Esophagus squamous epithelium (tissue), 5 donors: ENCODE measurements at places on chromosomes 4 and X.

- no peak for DNase-seq
Observed at GRCh38 chr4:105022811-105023667, 123.6 kb upstream of the TET2 start.

DNA sequence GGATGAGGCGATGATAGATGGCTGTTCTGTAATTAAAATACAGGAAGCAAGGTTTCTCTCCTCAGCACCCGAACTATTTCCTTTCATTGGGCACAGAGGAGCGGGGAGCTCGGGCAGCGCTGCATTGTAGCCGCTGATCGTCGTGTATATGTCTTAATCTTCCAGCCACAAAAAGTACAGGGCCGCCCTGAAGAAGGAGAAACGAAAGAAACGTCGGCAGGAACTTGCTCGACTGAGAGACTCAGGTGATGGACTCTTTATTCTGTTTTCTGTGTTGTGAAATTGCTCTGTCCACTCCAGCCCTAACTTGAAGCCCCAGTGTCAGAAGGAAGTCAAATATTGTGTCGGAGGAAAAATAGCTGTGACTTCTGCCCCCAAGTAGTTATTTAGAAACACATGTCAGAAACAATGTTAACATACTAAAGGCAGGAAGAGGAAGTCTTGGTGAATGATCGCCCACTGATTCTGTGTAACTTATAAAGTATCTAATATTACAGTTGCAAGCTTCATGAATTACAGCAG, 546 bp downstream of the ZRSR2 start:
- no peak for DNase-seq

GRCh38 chrX:97898798-97899197, 1015.1 kb downstream of the RPA4 start:
- no peak for DNase-seq

DNA sequence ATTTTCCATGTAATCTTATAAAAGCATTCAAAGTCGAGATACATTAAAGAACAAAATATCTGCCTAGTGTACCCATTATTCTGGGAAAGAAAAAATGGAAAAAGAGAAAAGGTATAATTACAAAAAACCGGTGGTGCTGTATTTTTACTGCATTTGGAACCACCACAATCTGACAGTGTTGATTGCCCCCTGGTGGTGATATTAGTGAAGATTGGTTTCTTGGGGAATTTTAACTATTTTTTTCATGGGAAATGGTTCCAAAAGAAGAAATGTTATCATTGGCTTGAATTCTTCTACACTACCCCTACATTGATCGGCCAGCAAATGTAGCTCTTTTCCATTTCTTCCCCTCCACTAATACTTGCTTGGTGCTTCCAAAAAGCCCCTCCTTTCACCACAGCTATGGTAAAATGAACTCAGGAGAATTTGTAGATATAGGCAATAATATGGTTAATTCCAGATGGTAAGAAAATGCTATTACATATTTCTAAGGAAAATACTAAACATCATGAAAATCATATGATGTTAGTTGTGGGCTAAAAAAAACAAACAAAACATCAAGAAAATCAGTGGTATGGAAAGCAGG, 50.0 kb downstream of the COX18 start:
- DNase-seq, result no peak

GRCh38 chr4:96646146-96646545, 806.3 kb downstream of the PDHA2 start:
- no peak for DNase-seq

DNA sequence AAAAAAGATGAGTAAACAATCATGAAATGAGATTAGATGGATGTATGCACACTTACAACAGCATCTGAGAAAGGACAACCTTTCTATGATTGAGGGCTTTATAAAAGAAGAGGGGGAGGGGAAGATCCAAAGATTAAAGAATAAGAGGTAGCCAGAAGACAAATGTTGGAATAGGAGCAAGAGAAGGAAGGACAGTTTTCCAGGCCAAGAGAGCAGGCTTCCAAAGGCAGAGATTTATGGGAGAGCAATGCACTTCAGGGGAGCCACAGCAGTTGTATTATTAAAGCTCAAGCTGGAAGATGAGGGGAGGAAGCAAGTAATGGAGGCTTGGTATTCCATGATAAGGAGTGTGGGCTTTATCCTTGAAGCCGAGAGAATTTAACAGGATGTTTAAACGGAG, 110.3 kb upstream of the PTPN13 start:
- DNase-seq, result no peak

GRCh38 chr4:69743476-69744156, 16.8 kb downstream of the SULT1B1 start:
- no peak for DNase-seq

GRCh38 chr4:113444386-113444785, 317.2 kb downstream of the CAMK2D start:
- DNase-seq, result no peak

DNA sequence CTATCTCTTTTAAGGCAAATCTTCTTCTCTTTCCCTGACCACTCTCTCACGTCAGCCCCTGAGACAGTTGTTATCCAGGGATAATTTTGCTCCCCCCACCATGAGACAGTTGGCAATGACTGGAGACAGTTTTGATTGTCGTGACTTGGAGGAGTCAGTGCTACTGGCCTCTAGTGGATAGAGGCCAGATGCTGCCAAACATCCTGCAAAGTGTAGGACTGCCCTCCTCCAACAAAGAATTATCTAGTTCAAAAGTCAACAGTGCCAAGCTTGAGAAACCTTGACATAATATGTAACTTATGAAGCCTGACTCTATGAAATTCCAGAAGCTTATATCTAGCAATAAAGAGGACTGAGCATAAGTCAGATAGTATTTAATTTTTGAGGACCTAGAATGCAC, 502.1 kb upstream of the IGFBP7 start:
- DNase-seq, result no peak

GRCh38 chr4:94634271-94634670, 123.5 kb upstream of the BMPR1B start:
- no peak for DNase-seq

- DNase-seq, result no peak
Observed at GRCh38 chrX:132119821-132120515, 7.9 kb downstream of the FRMD7 start.

DNA sequence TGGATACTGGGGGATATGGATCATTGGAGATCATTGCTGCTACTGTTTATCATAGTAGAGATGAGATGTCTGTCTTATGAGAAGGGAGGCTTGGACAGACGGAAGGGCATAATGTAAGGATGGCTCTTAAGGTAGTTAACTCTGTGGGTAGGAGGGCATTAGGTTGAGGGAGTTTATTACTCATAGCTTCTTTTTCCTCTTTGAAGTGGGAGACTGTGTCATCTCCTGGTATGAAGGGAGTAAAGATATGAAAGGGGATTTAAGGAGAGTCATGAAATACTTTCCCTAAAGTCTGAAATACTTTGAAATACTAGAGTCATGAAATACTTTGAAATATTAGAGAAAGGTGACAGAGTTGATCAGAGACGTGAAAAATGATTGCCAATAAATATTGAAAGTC, 255.5 kb upstream of the PITX2 start:
- no peak for DNase-seq

GRCh38 chrX:118528071-118528737, 32.6 kb downstream of the DOCK11 start:
- DNase-seq, result no peak

DNA sequence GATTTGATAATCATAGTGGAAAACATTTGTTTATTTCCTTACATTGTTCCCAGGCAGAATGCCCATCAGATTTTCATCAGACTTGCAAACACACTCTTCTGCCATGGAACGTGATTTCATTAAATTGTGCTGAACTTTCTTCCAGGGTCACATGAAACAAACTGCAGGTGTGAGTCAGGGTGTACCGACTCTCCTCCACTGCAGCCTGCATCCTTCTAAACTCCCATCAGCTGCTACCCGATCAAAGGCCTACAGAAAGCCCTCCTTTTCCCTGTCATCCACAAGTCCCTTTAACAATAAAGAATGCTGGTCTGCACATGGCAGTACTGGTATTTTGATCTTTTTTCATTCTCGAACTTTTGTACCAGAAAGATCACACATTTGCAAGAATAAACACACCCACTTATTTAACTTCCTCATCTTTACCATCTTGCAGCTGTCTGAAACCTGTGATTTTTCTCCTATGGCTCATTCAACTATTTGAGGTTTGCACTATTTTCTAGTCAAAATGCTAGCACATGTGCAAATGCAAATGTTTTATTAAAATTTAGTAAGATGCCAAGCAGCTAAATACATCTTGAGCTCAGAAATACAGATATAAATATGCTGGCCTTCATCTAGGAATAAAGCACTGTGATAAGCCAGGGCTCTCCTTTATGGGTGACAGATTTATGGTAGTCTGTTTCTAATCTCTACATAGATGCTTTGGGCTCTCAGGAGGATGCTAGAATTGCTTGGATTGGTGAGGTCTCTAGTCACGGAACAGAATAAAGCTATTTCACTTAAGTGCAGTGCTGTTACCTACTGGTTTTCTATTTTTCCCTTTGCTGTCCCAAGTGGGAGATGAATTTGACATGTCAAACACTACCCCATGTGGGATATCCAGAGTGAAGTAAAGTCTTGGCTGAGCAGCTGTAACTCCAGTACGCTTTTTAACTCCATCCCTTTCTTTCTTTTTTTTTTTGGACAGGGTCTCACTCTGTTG, 25.8 kb upstream of the ARHGAP24 start:
- no peak for DNase-seq

DNA sequence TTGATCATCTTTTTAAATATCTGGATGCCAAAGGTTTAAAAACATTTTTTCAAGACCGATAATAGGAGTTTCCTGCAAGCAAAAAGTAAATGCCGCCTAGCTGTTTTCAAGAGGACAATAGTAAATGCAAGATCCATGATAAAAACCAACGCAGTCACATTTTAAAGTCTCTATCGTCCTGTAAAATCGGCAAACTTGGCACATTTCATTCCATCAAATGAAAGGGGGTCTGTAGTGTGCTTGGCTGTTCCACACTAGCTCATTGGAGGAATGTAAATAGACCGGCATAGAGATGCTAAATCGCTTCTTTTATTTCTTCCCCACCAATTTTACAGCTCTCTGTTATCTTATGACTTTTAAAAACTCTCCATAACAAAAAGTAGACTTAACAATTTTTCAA, 202.2 kb downstream of the NLGN4X start:
- no peak for DNase-seq

DNA sequence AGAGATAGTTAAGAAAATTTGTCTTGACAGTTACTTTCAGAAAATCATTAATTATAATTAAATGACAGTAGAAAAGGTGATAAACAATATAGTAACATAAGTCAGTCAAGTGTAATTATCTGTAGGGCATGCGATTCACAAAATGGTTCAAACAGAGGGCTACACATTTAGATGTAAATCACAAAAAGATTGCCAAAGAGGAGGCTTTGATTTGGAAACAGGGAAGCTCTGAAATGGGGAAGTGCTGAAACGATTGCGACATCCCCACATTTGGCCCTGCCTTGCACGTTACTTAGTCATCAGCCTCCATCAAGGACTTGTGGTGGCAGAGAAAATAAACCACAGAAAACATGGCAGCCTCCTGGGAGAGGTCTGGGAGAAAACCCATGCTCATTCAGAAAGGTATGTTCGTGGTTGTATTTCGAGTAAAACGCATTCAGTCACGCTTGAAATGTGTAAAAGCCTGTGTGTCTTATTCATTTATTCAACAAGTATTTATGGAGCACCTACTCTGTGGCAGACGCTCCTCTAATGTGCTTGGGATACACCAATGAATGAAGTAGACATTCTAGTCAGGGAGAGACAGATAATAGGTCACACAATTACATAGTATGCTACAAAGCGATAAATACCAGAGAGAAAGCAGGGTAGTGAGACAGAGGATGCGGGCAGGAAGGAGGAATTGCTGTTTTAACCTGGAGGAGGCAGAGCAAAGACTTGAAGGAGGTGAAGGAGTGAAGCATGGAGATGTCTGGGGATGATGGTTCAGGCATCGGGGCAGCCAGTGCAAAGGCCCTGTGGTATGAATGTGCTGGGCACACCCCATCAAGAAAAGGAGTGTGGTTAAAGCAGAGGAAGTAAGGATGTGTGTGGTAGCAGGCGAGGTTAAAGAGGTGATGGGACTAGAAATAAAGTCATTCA, 7.8 kb downstream of the RBM47 start:
- DNase-seq, result peak; percentile 30

GRCh38 chrX:24954732-24955131, 61.0 kb downstream of the ARX start:
- no peak for DNase-seq

DNA sequence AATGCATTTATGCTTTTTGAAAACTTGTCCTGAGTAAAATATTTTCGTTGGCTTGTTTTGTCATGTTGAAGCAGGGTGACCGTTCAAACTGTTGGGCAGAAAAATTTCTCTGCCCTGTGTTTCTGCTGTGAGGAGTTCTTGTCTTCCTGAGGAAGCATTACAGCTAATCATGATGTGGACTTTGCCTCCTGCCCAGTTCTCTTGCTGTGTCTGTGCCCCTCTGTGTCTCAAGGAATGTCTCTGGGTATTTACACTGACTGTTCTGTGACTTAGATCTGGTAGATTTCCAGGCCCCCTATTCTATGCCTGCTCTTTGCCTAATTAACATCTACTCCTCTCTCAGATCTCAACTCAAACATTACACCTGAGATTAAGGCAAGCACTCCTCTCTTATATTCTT, 30.4 kb upstream of the RPL34 start:
- no peak for DNase-seq

GRCh38 chr4:128958194-128958593, 135.1 kb downstream of the SCLT1 start:
- no peak for DNase-seq

- no peak for DNase-seq
Observed at GRCh38 chr4:15198070-15198727, 195.9 kb downstream of the CPEB2 start.

GRCh38 chr4:62053974-62054373, 853.8 kb downstream of the ADGRL3 start:
- no peak for DNase-seq

GRCh38 chr4:187166886-187167512, 443.3 kb upstream of the FAT1 start:
- DNase-seq, result no peak

- DNase-seq, result no peak
Observed at GRCh38 chr4:108611365-108611764, 9.0 kb upstream of the RPL34 start.

- no peak for DNase-seq
Observed at GRCh38 chrX:24395775-24396174, 35.3 kb downstream of the SUPT20HL1 start.

- no peak for DNase-seq
Observed at GRCh38 chr4:58166490-58166889, 1056.3 kb upstream of the IGFBP7 start.

DNA sequence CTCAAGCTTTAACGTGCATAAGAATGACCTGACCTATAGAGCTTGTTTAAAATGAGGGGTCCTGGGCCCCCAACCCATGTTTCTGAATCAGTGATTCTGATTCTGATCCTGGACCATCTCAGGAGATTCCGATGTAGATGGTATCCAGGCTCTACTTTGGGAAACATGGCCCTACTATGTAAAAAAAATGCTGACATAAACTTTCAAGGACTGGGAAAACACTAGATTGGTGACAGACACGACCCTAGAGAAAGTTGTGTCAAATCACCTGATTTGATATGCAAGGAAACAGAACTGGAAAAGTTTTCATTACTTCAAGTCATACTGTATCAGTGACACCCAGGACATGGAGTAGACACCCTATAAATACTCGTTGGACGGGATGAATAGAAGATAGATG, 328.5 kb downstream of the HNRNPD start:
- DNase-seq, result no peak

GRCh38 chrX:115183980-115184379, 5.2 kb upstream of the RBMXL3 start:
- no peak for DNase-seq

GRCh38 chr4:102139132-102139573, 206.1 kb downstream of the SLC39A8 start:
- DNase-seq, result no peak

- no peak for DNase-seq
Observed at GRCh38 chrX:45794323-45794994, 593.8 kb upstream of the DIPK2B start.

GRCh38 chr4:155572106-155572703, 94.4 kb upstream of the GUCY1A1 start:
- no peak for DNase-seq
